ENCODE measurements at places on chromosomes 1 and 21.

- no peaks in the 10 kb centered on the region for H3K36me3 ChIP-seq
- H3K27ac ChIP-seq = no peak overlapping the region
- H3K4me1 ChIP-seq = no peaks in the 10 kb centered on the region
- DNase-seq = no peak
- no peak overlapping the region for H3K4me3 ChIP-seq
Measured at GRCh38 chr1:157916887-157917570, 75.4 kb upstream of the CD5L start.

DNA sequence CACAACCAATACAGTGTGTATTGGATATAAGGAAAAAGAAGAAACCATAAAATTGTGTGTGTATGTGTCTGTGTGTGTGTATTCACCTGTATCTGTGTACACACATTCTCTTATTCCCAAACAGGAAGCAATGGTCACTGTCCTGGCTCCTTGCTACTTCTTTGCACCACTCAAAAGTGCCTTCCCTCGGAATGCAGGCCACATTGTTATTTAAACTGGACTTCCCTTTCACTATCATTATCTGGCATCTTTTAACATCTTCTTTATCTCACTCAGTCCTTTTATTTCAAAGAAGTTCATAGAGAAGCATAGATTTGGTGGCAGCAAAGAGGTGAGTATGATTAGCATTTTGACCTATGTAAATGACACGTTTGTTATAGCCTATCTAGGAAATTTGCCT lies 803.7 kb downstream of the NCAM2 start:
- H3K4me3 ChIP-seq = no peak overlapping the region
- no peak overlapping the region for H3K27ac ChIP-seq
- H3K4me1 ChIP-seq = no peaks in the 10 kb centered on the region
- no peaks in the 10 kb centered on the region for H3K36me3 ChIP-seq

GRCh38 chr1:234990874-234991801 lies 137.5 kb downstream of the TOMM20 start:
- DNase-seq = no peak
- no peaks in the 10 kb centered on the region for H3K27me3 ChIP-seq
- no peak overlapping the region for H3K4me3 ChIP-seq
- peaks cover 50% of the 10 kb centered on the region for H3K4me1 ChIP-seq
- no peak overlapping the region for H3K27ac ChIP-seq

DNA sequence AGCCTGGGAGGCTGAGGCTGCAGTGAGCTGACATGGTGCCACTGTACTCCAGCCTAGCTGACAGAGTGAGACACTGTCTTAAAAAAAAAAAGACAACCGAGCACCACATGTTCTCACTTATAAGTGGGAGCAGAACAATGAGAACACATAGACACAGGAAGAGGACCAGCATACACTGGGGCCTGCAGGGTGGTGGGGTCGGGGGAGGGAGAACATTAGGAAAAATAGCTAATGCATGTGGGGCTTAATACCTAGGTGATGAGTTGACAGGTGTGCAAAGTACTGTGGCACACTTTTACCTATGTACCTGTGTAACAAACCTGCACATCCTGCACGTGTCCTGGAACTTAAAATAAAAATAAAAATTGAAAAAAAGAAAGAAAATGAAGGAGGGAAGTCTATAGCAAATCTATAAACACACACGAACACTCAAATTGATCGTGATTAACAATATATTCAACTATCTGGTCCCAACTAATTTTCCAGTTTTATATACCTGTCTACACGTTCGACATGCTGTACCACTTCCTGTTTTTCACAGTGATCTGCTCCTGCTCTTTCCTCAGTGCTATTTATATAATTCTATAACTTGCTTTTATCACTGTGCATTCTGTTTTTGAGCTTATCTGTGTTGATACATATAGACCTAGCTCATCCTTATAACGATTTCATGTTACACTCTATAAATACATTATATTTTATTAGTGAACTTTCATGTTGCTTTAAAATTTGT lies 27.2 kb downstream of the AK5 start:
- no peaks in the 10 kb centered on the region for H3K4me1 ChIP-seq
- no peaks in the 10 kb centered on the region for H3K36me3 ChIP-seq
- no peaks in the 10 kb centered on the region for H3K27me3 ChIP-seq
- DNase-seq = no peak

DNA sequence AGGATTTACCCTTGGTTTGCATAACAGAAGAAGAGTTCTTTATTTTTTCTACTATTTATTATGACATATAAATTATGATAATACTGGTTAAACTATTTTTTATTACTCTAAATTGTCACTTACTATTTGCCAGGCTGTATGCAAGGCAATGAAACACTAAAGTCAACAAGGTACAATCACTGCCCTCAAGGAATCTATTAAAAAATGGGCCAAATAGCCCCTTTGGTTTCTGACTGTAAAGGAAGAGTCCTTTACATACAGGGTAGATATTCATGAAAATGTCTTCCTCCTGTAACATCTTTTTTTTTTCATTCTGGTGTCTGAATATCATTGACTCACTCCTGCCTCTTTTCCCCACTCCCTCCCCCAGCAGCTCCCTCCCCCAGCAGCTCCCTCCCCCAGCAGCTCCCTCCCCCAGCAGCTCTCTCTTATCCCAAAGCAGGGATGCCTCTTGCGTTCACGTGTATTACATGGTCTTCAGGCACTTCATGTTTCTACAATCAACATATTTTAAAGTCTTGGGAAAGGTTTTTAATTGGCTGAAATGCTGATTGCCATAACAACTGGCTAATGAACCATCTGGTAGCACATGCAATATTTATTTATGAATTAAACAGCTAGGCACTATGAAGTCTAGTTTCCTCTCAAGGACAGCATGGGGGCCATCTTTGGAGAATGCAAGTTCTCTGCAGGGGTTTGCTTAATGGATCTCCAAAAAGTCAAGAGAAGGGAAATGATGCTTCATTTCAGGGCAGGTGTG lies 400.4 kb upstream of the PLXNA2 start:
- DNase-seq = no peak
- H3K4me1 ChIP-seq = peaks cover 9% of the 10 kb centered on the region
- no peak overlapping the region for H3K27ac ChIP-seq
- H3K36me3 ChIP-seq = no peaks in the 10 kb centered on the region
- no peak overlapping the region for H3K4me3 ChIP-seq
